Activated B cell treated with CpG ODN at 0.5 μM for 24 hours (primary cell): ENCODE measurements at places on chromosomes 12 and 14.

GRCh38 chr12:97452230-97452629, 10.4 kb upstream of the RMST start:
- DNase-seq: no peak

- DNase-seq: no peak
Measured at GRCh38 chr12:106724116-106724515, 50.4 kb upstream of the RIC8B start.

GRCh38 chr14:61420326-61420725, 98.9 kb downstream of the PRKCH start:
- no peak for DNase-seq

- no peak for DNase-seq
Measured at GRCh38 chr12:25397001-25397400, 146.3 kb upstream of the KRAS start.

DNA sequence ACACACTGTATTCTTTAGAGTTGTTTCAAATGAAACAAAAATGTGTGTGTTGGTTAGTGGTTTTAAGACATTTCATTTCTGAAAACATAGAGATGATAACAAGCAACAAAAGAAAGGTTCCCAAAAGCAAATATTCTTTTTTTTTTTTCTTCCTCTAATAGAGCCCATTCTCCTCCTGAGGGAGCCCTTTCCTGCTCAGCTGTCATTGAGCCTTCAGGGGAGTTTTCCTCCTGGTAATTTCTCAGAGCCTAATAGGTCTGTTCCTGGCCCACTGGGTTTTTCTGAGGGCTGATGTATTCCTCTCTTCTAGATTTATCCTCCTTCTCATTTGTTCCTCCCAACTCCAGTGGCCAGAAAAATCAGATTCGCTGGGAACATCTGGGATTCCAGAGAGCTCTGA, 654.5 kb downstream of the NOVA1 start:
- no peak for DNase-seq

GRCh38 chr12:79174626-79175025, 310.1 kb downstream of the SYT1 start:
- DNase-seq: no peak

GRCh38 chr14:103302966-103303365, 31.1 kb upstream of the EIF5 start:
- DNase-seq: no peak

- no peak for DNase-seq
Measured at GRCh38 chr12:69529021-69529420, 56.2 kb upstream of the CCT2 start.

DNA sequence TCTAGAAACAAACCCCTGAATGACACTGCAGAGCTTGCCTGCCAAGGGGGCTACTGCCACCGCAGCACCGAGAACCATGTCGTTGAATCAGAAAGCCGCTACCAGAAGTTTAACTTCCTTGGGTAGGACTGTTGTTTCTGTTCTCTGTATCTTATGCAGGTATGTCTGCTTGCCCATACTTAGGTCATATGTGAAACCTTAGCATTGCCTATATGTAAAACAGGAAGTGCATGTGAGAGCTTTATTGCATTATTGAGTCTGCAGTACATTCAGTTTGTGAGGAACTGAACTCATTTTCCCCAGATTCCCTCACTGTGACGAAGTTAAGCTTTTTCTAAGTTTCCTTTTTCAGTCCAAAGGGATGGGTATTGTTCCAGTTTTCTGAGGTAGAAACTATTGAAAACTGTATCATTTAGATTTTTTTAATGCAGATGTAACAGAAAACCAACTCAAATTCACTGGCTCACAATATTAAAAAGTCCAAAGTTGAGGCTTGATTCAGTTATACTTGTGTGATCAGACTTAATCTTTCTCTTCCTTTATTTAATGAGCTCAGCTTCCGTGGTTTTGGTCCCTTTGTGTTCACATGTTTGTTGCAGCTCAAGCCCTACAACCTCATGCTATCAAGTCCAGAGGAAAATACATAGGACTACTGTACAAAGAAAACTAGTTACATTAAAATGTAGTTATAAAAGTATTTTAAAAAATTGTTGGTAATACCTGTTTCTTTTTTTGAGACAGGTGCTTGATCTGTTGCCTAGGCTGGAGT, 6.9 kb downstream of the FBXO34 start:
- DNase-seq: no peak

DNA sequence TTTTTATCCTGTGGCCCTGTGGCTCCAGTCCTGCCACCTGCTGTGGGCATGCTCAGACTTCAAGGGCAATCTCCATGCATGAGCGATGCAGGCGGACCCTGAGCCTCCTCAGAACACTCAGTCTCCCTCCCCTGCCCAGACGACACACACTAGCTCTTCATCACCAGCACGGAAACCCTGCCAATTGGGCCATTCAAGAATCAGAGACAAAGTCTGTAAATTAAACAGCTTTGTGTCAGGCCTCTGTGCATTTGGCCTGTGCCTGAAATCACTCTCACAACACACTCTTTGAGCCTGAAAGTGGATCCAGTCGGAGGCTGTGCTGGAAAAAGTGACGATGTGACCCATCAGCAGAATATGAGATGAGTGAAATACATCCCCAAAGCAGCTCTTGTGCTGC, 12.5 kb downstream of the POU6F1 start:
- no peak for DNase-seq

- DNase-seq: no peak
Measured at GRCh38 chr12:75613981-75614380, 102.6 kb upstream of the KRR1 start.

GRCh38 chr14:32254952-32255679, 52.0 kb upstream of the RNU6-8 start:
- DNase-seq: no peak

DNA sequence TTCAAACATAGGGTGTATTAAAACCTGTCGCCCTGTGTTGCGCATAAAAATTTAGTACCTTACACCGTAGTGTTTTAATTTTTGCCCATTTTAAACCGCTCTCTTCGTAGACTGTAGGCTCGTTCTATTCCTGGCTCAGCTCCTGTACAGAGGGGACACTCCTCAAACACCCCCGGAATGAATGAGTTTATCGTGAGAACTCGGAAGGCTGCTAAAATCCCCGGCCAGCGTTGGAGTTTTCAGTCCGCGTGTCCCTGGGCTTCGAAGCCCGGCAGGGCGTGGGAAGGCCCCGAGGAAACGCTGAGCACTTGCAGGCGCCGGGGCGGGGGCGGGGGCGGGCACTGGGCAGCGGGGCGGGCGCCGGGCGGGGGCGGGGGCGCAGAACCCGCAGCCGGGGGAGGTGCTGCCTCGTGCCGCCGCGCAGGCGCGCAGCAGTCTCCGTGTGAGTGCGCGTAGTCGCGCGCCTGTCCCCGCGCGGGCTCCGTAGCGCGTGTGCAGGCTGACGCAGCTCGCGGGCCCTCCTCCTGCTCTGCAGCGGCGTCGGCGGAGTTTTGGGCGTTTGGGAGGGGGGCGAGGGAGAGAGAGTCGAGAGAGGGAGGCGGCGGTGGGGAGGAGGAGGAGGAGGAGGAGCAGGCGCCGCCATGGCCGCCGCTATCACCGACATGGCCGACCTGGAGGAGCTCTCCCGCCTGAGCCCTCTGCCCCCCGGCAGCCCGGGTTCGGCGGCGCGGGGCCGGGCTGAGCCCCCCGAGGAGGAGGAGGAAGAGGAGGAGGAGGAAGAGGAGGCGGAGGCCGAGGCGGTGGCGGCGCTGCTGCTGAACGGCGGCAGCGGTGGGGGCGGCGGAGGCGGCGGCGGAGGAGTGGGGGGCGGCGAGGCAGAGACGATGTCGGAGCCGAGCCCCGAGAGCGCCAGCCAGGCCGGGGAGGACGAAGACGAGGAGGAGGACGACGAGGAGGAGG, at the start of gene AEBP2:
Gene AEBP2 (plus strand): TSS at position 434 of the 960 bp plus-strand sequence. CDS start 208 bp downstream, at position 642.
- peak; percentile 84 for DNase-seq

DNA sequence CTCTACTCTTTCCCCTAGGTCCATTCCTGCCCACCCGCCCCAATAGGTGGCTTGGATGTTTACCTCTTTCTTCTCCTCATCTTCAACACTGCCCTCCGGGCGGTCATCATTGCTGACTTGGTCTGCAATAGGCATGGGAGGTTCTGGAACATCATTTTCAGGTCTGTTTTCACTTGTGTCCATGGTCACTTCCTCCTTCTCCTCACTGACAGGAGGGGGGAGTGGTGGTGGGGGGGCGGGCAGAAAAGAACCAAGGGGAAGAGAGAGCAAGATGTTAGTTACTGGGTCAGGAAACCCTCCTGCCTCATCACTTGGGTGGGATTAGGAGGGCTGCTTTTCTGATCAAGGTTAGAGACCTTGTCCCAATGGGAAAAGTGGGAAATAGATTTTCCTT, 12.1 kb upstream of the CDH24 start:
- DNase-seq: no peak

DNA sequence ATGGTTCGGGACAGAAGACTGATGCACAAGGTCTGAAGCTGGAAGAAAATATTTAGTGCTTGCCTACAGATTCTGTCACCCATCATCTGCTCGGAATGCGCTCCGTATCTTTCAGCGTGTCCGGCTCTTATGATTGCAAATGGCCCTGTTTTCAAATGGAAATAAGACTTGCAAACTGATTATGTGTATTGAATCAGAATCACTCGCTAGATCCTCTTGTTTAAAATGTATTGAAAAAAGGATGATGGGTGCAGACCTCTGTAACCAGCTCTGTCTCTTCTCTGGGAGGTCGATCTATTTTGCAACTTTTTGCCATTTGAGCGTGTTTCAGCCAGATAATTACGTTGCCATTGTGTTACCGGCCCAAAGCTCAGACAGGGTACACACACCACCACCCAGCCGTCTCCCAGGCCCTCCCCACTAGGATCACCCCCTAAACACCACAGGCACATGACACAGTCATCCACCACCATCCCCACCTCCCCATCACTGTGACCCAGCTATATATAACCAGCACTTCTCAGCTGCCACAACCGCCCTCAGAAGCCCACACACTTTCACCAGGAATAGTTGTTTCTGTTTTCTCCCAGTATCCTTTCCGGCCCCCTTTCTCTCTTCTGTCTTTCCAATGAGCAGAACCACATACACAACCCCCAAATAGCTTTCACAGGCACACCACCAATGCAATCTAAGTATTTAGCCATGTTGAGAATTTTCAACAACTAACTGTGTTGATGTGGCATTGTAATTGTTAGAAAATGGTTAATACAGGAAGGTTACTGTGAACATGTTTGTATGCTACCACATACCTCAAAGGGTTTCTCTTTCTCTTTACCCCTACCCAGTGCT, 10.7 kb downstream of the NKX2-1 start:
- no peak for DNase-seq

DNA sequence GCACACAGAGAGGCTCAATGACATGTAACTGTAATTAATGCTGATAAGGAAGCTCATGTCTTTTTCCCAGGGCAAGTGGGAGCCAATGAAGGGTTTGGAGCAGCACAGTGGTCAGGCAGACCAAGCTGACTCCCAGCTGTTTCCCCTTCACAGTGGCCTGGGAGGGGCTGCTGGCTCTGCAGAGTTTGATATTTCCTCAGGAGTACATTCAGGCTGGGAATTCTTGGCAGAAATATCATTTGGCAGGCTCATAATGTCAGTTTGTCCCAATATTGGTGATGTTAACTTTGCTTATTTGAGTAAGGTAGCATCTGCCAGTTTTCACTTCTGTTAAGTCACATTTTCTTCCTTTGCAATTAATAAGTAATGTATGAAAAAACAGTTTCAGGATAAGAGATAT, 247.0 kb downstream of the EMP1 start:
- no peak for DNase-seq

DNA sequence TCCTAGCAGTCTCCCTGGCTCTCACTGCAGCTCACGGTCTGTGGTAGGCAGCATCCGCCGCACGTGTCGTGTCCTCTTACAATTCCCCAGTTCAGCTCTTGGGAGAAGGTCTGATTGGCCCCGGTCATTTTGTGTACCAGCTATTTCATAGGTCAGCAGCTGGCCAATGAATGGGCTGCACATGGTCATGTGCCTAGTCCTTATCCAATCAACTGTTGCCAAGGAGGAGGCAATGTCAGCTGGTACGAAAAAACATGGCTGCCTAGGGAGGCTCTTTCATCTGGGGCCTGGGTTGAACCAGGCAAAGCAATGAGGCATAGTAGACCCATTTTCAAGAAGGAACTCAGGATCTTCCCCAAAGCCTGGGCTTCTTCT, 46.1 kb downstream of the RNFT2 start:
- no peak for DNase-seq

- DNase-seq: peak; percentile 65
Measured at GRCh38 chr14:105414456-105415371, 4.9 kb upstream of the MTA1 start.

DNA sequence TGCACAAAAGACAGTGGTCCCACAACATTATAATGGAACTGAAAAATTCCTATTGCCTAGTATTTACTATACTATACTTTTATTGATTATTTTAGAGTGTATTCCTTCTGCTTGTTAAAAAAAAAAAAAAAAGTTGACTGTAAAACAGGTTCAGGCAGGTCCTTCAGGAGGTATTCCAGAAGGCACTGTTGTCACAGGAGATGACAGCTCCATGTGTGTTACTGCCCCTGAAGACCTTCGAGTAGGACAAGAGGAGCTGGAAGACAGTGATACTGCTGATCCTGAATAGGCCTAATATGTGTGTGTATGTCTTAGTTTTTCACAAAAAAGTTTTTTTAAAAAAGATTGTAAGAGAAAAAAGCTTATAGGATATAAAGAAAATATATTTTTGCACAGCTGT, 12.3 kb downstream of the UBE2N start:
- DNase-seq: no peak

DNA sequence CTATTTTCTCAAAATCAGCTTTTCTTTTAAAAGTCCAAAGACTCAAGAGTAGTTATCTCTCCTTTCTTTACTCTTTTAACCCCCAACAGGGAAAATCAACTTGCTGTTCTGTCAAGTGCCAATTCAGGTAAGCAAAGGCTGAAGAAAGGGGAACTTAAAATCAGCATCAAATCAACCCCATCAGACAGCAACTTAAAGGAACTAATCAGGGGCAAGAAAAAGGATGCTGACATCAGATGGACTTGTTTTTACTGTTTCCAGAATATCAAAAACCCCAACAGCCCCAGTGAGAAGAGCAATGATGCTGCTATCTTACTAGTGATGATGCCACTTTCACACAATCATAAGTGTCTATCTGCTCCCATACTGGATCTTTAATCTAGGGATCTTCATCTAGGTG, 3.4 kb downstream of the BAZ2A start:
- DNase-seq: no peak

- no peak for DNase-seq
Measured at GRCh38 chr12:107514887-107515445, 170.6 kb upstream of the PWP1 start.

DNA sequence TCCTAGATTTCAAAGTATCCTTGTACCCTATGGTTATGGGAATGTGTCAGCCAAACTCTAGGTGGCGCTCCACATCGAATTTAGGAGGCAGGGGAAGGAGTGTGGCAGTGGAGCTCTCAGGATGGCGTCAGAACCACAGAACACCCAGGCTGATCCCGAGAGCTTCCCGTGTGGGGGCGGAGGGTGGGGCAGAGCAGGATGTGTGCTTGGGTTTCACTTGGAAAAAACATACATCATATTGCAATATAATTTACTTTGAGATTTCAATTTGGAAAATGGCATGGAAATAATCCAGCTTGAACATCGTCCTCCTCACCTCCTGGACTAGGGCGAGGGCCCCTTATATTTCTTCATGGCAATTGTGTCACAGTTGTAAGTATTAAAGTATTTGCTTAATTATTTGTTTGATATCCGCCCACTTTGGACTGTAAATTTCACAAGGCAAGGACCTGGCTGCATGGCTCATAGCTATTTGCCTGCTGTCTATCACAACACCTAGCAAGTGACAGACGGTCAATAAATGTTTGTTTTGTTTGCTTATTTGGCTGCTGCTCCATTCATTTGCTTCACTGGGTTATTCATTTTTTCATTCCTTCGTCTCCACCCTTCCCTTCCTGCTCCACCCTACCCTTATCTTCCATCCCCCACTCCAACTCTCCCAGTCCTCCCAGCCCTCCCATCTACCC, 221.5 kb upstream of the HMGA2 start:
- no peak for DNase-seq
